ENCODE measurements at places on chromosomes 6 and 20.

DNA sequence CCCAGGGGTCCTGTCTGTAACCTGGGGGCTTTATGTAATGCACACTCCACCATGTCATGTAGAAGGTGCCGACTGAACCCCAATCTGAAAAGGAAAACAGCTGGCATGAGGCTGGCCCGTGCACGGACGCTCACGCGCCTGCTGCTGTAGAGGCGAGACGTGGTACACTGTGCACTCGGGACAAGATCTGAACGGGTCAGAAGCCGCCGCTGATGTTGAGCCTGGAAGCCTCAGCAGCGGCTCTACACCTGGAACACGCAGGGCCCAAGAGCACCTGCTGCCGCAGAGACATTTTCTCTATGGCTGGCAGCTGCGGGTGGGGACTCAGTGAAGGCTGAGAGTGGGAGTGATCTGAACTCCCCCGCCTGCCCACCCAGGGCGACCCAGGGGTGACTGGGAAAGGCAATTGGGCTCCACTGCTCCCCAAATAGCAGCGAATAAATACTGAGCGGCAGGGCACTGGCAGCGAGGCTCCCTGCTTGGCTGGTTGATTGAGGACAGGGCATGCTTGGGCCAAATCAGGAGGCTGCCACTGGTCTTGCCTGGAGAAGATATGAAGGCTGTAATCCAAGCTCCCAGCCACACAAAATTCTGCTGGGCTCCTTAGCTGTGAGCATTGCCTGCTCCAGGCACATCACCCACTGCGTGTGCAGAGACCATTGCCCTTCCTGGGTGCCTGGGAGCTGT is 2.5 kb upstream of the OGFR start:
- no peak for DNase-seq

GRCh38 chr20:24051160-24051559 is 62.6 kb upstream of the GGTLC1 start:
- no peak for DNase-seq

GRCh38 chr6:113488812-113489685 is 368.1 kb upstream of the MARCKS start:
- DNase-seq: no peak

- DNase-seq: no peak
Observed at GRCh38 chr6:105649192-105649591, 246.3 kb upstream of the PREP start.

DNA sequence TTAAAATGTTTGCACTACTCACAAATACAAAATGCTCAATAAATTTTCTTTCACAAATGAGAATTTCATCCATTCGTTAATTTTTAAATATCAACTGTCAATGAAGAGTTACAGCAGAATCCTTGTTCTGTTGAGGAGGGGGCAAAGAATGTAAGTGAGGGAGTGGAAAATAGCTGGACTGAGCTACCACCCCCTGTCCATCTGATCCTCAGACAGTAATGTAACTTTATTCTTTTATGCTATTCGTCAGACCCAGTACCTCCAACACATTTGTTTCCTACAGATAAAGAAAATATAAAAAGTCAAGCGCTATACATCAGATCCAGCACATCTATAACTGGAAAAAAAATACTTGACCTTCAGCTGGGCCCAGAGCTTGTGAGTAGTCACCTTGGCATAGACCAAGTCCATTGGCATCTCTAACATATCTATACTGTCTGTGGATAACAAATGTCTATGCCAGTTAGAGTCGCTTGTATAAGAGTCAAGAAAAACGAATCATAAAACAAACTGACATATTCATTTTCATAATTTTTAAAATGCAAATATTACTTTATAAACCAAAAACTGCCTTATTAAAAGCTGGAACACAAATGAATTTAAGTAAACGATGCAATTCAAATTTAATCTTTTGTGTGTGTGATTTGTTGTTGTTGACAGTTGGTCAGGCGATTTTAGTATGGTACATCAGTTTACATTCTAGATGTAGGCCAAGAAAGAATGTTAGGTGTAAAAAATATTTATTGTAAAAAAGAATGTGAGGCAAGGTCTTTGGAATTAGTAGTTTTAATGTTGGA is 57.2 kb upstream of the HFE start:
- no peak for DNase-seq

GRCh38 chr20:43492101-43492500 is 15.4 kb upstream of the L3MBTL1 start:
- DNase-seq: no peak

- DNase-seq: no peak
Observed at GRCh38 chr20:48047447-48047846, 262.2 kb upstream of the SULF2 start.

GRCh38 chr20:58719258-58719657 is 26.7 kb downstream of the NPEPL1 start:
- DNase-seq: peak; percentile 17

- no peak for DNase-seq
Observed at GRCh38 chr6:43290339-43290904, 7.6 kb upstream of the SLC22A7 start.

DNA sequence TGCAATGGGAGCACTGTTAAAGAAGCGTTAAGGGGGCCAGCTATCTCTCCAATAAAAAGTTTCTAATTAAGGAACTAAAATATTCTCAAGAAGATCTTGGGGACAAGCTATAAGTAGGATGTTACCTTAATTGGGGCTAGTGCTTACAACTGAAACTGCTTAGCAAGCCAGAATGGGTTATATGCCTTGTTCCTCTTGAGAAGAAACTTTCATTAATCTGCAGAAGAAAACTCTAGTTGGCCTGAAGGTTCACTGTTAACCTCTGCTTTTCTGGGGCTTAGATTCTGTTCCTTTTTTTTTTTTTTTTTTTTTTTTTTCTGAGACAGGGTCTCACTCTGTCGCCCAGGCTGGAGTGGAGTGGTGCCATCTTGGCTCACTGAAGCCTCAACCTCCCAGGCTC is 82.2 kb downstream of the BACH2 start:
- DNase-seq: no peak

- DNase-seq: peak; percentile 54
Observed at GRCh38 chr20:37231947-37232630, 29.5 kb downstream of the GHRH start.

DNA sequence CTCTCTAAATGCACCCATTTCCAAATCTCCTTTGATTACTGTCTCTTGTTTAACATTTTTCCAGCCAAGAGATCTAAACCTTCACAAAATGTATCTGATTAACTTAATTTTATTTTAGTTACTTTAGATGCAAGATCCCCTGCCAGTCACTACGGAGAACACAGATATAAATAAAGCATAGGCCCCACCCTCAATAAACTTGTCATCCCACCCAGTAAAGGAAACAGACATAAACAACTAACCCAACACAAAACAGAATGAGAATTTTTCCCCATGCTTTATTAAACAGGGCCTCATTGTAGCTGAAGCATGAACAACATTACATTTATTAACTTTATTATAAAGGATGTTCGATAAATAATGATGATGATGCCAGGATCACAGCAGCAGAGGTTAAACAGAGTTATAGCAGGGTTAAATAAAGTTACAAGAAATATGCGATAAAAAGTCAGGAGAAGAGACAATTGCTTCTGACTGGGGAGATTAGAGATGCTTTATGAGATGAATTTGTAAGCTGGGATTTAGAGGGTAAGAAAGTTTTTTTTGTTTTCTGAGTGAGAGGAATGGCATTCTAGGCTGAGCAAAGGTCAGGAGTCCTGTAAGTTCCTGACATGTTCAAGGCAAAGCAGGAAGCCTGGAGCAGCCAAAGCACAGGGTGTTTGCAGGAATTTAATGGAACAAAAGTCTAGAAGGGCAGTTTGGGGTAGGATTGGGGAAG is 41.1 kb downstream of the TFAP2A start:
- no peak for DNase-seq

GRCh38 chr6:143952947-143953701 is 54.9 kb downstream of the PLAGL1 start:
- no peak for DNase-seq

- DNase-seq: no peak
Observed at GRCh38 chr20:37095108-37095598, 644 bp downstream of the RBL1 start.

DNA sequence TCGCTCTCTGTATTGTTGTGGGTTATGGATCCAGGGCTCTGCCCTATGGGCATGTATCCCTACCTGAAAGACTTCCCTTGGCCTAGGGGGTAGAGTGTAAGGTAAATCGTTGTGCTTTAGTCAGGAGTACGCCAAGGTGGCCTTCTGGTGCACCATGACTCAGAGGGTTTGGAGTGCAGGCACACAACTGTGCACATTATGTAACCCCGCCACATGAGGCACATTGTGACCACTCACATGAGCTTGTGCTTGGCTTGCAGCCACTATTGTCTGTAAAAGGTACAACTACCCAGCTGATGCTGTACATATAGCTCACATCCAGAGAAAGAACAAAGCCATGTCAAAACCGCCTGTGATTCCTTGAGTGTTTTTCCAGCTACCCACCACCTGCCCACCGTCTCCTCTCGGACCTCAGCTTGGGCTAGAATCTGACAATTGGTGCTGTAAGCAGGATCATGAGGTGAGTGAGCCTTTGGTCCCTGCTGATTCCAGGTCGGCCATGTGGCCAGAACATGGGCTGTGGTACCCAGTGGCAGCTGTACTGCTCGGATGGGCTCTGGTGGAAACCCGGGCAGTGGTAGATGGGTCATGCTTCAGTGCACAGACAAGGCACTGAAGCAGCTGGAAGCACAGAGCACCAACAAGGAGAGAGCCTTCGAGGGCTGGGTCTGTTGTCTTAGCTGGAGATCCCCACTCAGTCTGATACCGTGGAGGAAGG is 33.8 kb downstream of the HDDC2 start:
- DNase-seq: no peak

DNA sequence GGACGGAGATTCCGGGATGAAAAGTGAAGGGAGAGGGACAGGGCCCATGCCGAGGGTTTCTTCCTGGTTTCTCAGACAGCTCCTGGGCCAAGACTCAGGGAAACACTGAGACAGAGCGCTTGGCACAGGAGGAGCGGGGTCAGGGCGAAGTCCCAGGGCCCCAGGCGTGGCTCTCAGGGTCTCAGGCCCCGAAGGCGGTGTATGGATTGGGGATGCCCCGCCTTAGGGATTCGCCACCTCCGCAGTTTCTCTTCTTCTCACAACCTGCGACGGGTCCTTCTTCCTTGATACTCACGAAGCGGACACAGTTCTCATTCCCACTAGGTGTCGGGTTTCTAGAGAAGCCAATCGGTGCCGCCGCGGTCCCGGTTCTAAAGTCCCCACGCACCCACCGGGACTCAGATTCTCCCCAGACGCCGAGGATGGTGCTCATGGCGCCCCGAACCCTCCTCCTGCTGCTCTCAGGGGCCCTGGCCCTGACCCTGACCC is 55.0 kb upstream of the HLA-A start:
- DNase-seq: peak; percentile 58

DNA sequence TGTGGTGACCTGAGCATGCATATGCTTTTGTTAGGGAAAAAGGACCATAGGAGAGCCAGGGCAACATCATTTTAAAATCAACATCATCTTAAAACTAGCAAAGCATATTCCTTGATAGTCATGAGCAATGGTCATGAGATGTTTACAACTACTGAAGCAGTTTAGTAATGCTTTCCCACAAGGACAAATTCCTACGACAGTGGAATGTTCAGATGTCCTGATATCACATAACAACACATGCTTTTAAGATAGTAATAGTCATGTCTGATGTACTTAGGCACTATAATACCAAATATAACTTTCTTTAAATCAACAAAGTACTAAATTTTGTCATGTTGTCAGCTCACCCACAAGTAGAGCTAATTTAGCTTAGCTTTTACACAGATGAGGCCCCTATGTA is 370.3 kb downstream of the HTR1B start:
- DNase-seq: no peak

DNA sequence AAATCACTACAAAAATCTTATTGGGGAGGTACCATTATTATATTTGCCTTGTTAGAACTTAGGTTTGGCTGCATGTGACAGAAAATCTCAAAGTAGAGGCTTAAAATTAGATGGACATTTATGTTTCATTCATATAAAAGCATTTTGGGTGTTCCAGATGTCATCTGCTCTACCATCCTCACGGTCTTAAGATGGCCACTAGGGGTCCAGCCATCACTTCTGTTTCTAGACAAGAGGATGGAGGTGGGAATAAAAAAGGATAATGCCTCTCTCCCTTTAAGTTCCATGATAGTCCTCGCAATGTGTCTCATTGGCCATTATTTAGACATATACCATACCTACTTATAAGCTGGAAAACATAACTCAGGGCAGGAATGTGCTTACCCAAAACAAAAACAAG is 929.5 kb downstream of the KIF16B start:
- no peak for DNase-seq

DNA sequence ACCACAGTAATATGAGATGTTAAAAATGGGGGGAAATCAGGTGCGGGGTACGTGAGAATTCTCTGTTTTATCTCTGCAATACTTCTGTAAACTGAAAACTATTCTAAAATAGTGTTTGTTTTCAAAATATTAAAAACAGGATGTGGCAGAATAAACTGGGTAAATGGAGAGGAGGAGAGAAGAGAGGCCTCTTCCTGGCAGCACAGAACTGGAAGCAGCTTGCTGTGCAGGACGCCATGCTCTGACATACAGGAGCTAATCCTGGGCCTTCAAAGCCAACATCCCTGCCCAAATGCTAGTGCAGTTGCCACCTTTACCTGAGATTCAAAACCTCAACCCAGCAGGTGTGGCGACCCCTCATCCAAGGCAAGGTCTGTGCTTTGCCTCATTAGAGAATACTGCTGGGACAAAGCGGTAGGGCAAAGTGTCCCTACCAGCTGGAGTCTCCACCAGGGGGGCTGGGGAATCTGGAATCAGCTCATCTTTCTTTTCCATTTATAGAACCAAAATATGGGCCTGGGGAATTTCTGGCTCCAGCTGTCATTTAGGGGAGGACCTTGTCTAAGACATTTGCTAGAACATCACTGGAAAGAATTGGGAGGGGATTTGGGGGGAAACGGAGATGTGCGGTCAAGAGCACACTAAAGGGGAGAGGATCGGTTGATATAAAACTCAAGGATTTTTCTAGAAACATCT is 67.3 kb downstream of the SCML4 start:
- peak; percentile 26 for DNase-seq

- DNase-seq: no peak
Observed at GRCh38 chr20:10919396-10920140, 245.8 kb upstream of the JAG1 start.

DNA sequence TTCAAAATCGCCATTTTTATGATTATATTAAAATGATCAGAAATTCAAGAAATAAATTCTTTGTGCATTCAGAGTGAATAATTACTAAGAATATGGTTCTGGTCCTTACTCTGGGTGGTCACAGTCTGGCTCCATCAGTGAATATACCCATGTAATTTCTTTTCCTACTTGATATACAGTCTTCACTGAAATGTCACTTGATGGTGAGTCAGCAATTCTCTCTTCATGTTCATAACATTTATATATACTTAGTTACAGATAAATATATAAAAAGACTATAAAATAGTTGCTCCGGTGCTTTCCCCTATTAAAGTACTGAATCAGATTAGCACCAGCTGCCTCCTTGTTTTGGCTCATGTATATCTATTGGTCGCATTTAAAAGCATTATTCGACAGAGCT is 56.4 kb upstream of the MTRF1L start:
- no peak for DNase-seq
